Stimulated activated CD8-positive, alpha-beta memory T cell treated with anti-CD3 and anti-CD28 coated beads, Interleukin-4, amount 100 ng/mL, for 1 hour (primary cell): ENCODE measurements at places on chromosomes 5 and 9.

DNA sequence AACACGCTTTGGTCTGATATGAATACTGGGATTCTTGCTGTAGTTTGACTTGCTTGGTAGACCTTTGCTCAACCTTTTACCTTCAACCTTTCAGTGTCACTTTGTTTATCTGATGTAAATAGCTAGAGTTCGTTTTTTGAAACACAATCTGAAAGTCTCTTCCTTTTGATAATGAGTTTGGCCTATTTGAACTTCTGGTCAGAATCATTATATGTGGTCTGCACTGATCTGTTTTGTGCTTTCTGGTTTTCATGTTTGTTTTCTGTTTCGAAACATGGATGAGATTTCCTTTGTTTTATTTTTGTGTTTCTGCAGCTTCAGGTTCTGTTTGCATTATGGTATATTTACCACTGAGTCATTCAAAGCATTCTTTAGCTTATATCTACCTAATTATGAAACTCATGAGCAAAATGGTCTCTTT, 217.5 kb downstream of the GABBR2 start:
- no peak for DNase-seq

- DNase-seq, result no peak
Observed at GRCh38 chr5:149869411-149869821, 75.2 kb downstream of the PDE6A start.

- no peak for DNase-seq
Observed at GRCh38 chr5:146890731-146891440, 12.3 kb upstream of the PPP2R2B start.

DNA sequence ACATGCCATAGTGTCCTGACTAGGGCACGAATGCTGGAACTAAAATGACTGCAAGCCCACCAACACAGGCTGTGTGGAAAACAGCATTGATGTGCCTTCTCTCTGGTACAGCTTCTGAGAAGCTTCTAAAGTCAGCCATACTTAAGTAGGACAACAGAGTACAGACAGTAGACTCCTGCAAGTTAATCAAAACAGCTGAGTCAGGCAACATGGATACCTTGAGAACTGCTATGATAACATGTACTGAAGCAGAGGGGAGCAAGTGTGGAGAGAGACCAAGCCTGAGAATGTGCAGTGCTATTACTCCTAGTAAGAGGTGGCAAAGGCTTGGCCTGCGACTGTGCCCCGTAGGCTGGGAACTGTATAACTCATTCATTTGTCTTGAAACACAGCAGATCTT, 2.5 kb downstream of the ISCA1 start:
- no peak for DNase-seq

DNA sequence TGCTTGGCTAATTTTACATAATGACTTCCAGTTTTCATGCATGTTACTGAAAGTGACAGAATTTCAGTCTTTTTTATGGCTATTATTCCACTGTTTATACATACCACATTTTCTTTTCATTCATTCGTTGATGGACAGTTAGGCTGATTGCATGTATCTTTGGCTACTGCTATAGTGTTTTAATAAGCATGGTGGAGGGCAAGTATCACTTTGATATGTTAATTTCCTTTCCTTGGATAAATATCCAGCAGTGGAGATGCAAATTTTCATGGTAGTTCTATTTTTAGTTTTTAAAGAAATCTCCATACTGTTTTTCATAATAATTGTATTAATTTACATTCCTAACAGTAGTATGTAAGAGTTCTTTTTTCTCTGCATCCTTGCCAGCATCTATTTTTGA, 297.9 kb downstream of the PRR16 start:
- no peak for DNase-seq

- no peak for DNase-seq
Observed at GRCh38 chr9:70040376-70040903, 3.2 kb upstream of the MAMDC2 start.

DNA sequence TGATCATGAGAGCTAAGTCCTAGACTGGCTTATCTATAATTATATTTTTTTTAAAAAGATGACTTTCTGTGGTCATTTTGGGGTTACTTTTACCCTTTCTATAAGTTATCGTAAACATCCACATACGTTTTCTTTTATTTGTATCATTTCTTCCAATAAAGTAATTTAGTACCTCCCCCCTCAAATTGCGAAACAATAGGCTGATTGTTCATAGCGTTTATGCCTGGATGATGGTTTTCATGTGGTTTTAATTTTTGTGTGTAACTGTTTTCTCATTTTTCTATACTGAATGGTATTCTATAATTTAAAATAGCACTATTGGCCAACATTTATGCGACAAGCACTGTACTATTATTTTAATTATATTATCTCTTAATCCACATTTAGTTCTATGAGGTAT, 44.5 kb downstream of the SMC5 start:
- no peak for DNase-seq

GRCh38 chr9:93488244-93488643, 34.9 kb upstream of the FAM120AOS start:
- no peak for DNase-seq

GRCh38 chr9:123739387-123739786, 190.5 kb downstream of the DENND1A start:
- DNase-seq, result no peak

DNA sequence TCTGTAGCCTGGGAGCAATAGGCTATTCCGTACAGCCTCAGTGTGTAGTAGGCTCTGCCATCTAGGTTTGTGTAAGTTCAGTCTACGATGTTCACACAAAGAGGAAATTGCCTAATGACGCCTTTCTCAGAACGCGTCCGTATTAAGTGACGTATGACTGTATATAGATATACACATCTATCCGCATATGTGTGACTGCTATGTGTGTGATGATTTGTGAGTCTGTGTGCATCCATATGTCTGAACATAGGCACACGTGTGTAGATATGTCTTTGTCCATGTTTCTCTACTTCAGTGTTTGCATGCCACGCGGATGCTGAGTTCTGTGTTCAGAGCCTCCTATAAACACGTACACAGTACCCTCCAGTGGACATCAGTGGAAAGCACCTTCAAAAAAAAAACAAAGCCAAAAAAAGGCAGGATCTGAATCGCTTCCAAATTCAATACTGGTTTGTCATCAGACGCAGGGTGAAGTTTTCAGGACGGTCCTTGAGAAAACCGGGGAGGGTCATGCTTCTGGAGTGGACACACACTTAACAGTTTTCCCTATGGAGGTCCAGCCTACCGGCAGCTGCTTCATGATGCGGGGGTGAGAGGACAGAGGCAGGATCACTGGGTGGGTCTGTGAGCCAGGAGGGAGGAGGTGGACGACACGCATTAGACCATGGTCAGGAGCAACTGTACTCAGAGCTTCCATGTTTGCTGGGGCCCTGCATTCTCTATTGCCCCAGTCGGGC, 29.5 kb upstream of the ALDH1B1 start:
- DNase-seq, result no peak

- DNase-seq, result no peak
Observed at GRCh38 chr5:136012041-136012804, 16.6 kb upstream of the TGFBI start.

GRCh38 chr5:80502800-80503199, 14.9 kb downstream of the FAM151B start:
- no peak for DNase-seq

DNA sequence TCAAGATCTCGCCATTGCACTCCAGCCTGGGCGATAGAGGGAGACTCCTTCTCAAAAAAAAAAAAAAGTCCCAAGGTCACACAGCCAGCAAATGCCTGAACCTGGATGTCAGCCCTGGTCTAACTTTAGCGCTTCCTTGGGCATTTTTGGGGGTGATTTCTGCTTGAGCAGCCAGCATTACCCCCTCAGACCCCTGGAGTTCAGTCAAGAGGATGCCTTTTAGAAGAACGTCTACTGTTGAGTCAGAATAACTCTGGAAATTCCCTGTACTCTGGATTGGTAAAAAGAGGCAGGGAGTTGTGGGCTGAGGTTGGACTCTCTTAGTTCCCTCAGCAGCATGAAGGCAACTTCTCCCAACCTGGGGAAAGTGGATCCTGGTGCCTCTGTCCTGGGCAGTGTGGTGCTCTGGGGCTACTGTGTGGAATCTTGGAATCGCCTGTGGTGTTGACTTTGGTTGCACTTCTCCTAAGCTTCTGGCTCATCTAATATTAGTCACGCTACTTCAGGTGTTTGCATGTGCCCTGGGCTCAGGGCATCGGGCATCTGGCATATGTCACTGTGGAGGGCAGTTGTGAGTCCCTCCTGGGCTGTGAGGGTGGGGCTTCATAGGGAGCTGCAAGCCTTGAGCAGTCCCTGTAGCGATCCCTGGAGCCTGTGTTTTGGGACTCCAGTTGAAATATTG, 32.2 kb downstream of the STXBP1 start:
- DNase-seq, result no peak

DNA sequence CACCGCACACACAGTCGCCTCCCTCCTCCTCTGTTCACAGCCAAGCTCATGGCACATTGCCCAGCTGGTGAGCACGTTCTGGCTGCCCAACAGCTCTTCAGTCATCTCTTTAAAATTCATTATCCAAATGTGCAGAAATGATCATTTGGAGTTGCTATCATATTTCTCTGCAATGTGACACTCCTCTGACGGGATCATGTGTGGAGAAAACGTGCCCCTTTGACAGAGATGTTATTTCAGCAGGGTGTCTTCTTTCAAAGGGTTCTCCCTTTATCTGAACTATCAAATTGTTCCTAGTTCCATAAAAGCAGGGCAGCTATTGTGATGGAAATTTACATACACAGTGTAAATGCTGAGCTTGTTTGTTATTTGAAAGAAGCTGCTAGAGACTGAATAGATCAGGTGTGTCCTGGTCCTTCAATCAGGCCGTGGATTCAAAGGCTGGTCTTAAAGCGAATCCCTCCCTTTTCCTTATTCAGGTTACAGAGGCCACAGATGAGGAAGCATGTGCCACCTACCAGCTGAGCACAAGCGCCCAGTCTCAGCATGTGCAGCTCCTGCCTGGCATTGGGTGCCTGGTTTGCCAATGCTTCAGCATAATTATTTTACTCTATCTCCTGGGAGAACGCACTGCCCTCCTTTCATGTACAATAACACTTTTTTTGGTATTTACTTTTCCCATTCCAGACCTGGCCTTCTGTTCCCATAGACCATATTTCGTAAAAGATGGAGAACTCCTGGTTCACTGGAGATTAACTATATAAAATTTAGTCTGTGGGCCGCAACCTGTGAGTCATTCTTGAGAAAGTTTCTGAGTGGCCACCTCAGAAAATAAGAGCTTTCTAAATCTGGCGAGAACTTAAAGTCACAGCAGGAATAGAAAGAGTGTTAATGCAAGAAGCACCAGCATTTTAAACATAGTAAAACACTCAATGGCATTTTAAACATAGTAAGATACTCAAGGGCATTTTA, 433.7 kb downstream of the ENC1 start:
- no peak for DNase-seq

GRCh38 chr5:126531543-126532120, 63.4 kb downstream of the ALDH7A1 start:
- no peak for DNase-seq

- no peak for DNase-seq
Observed at GRCh38 chr9:121974421-121974820, 118.7 kb downstream of the TTLL11 start.
